ENCODE measurements at places on chromosomes 5 and 9. TPM values are rescaled to one million over a fixed set of nuclear protein-coding genes. Genes with fewer than 3 reads are reported as not detected.

The SVEP1 gene
- total RNA-seq = 24.2 TPM

The MGAT1 gene
- total RNA-seq = 160 TPM

The MUSK gene
- 0.82 TPM for total RNA-seq

The HSDL2 gene
- 52.8 TPM for total RNA-seq

The ORM2 gene
- 3.4 TPM for total RNA-seq

The LIFR gene
- 76.2 TPM for total RNA-seq
